Stimulated activated naive B cell treated with anti-CD40 and anti-IgM and Interleukin-4, amounts not matched to agents 10 μg/mL and 1 μg/mL and 100 μg/mL, for 72 hours (primary cell): ENCODE measurements at places on chromosomes 1 and 21.

- no peak for DNase-seq
Observed at GRCh38 chr1:82377201-82377884, 576.6 kb downstream of the ADGRL2 start.

DNA sequence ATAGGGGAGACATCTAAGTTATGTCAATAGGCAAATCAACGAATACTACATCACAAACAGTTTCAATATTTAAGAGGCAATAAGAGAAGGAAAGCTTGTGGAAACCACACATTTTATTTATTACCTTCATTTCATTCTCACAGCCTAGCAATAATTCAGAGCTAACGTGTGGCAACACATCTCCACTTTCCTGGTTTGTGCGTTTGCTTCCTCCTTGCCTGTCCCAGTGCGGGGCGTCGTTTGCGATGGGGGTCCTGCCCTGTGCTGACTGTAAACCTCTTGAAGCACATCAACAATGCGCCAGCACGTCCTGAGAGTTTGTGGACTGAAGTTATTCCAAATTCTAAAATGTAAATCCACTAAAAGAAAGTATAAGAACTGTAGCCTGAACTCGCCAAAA lies 14.4 kb upstream of the VPS26C start:
- no peak for DNase-seq

DNA sequence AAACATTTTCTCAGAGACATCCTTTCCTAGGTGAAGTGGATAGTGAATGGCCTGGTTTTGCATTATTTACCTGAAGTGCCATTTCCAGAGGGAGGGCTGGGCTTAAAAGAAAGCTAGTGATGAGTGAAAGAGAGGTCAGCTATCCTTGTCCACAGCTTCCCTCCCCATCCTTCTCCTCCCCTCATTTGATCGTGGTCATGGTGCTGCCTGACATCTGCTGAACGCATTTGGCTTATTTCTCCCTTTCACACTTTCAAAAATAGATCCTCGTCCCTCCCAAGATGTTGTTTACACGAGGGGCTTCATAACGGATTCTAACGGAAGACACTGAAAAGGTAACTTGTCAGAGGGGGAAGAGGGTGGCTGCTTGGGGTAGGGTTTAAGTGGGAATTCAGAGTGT lies 66.1 kb downstream of the PRRX1 start:
- DNase-seq, result no peak

- DNase-seq, result peak; percentile 53
Observed at GRCh38 chr1:67339623-67340343, 32.1 kb downstream of the IL12RB2 start.

GRCh38 chr1:183734543-183735036 lies 70.3 kb upstream of the RGL1 start:
- DNase-seq, result no peak

GRCh38 chr1:236057546-236057945 lies 7.3 kb downstream of the NID1 start:
- no peak for DNase-seq

GRCh38 chr1:64936956-64937355 lies 29.4 kb downstream of the JAK1 start:
- no peak for DNase-seq

- no peak for DNase-seq
Observed at GRCh38 chr1:201262963-201263608, 20.2 kb upstream of the PKP1 start.
